ENCODE measurements at places on chromosomes 1 and 21.

DNA sequence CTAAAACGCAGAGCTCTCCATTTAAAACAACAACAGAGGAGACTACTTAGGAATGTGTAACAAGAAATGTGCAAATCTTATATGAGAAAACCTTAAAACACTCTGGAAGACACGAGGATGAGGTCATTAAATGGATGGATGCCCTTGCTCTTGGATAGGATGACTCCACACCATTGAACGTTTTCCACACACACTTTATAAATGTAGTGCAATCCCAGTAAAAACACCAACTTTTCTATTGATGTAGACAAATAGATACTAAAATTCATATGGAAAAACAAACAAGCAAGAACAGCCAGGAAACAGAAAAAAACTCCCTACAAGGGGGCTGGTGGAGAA is 18.4 kb upstream of the COL6A1 start:
- no peak for DNase-seq

DNA sequence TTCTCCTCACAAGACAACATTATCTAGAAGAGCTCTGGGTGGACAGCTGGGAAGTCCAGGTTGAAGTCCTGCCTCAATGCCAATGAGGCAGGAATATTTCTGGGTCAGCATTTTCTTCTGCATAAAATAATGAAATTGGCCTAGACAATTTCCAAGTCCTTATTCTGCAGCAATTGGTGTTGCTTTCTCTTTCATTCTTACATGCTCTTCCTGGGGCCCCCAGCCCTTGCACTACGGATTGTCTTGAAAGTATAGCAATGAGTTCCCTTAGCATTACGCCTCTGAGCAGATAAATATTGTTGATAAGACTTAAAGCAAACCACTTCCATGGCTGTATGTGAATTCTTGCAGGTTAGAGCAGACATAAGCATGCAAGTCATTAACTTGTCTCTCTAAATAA is 188.5 kb downstream of the TGFBR3 start:
- DNase-seq = no peak

GRCh38 chr1:95022644-95022926 is 50.2 kb downstream of the ALG14 start:
- no peak for DNase-seq

GRCh38 chr1:8136766-8137165 is 110.7 kb upstream of the ERRFI1 start:
- DNase-seq = no peak

DNA sequence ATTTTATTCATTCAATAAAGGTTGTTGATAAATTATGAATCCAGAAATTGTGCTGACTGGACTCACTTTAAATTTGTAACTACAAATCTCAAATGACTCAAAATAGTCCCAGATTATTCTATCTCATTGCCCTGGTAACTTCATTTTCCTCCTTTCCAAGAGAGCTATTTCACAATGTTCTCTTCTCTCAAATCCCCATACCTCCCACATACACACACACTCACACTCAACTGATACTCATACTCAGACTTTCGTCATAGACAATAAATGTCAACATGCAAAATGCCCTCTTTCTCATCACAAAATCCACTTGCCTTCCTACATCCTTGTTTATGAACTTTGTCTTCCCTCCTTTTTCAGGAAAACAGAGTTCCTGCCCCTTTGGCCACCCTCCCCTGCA is 33.3 kb downstream of the EXTL2 start:
- no peak for DNase-seq

- no peak for DNase-seq
Measured at GRCh38 chr1:212683357-212683722, 16.3 kb downstream of the BATF3 start.
